ENCODE measurements at places on chromosomes 16 and 17.

DNA sequence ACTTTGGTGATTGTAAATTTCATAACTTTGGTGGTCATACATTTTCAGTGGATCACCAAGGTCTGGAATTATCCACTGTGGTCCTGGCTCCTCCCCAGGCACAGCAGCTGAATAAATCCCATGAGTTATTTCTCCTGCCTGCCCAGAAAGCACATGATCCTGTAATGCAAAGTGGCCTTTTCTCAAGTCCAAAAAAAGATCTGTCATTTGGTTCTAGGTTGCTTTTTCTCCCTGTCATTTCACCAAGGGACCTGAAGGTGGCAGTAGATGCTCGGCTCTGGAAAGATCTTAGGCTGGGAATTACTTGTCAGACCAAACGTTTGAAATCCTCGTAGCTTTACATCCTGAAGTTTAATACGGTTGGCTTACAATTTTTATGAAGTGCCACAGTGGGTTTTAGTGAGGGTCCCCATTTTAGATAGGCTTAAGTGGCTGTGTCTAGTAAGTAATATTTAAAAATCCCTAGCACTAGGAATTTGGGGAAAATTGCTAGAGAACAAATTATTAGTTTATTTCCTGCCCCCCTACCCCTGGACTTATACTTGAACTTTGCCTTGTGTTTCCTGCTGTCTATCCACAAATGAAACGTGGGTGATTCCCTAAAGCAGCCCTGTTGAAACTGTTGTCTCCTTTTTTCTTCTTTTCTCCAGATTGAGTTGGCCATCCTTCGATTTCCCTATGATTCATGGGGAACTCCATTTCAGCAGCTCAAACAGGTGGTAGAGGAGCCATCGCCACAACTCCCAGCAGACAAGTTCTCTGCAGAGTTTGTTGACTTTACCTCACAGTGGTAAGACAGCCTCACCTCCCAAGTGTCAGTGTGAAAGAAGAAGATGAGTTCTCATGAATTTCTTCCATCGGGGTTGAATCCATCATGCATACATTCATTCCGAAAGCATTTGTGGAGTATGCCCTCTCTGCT lies 111.7 kb downstream of the MAP2K6 start:
- DNase-seq: no peak

DNA sequence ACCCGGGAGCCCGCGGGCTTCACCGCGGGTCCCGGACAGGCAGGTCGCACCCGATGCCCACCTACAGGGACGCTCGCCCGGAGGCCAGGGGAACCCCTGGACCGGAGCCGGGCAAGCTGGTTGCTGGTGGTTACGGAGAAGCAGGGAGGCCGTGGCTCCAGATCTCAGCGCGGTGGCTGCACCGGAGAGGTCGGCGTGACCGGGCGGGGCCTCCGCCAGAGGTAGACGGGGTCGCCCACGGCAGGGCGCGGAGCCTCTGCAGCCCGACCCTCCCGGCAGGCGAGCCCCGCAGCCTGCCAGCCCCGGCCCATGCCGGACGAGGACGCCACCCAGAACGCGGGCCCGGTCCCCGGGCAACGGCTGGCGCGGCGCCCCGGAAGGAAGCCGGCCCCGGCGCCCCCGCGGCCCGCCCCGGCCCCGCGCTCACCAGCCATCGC lies 341 bp downstream of the PCYT2 start:
- no peak for DNase-seq

- DNase-seq: no peak
Measured at GRCh38 chr17:1713878-1714426, 3.8 kb upstream of the TLCD2 start.

DNA sequence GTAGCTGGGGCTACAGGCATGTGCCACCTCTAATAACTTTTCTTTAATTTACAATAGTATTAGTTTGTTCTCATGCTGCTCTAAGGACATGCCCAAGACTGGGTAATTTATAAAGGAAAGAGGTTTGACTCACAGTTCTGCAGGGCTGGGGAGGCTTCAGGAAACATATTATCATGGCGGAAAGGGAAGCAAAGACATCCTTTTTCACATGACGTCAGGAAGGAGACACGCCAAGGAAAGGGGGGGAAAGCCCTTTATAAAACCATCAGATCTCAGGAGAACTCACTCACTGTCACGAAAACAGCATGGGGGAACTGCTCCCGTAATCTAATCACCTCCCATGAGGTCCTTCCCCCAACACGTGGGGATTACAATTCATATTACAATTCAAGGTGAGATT lies 18.3 kb downstream of the IL4R start:
- DNase-seq: no peak

DNA sequence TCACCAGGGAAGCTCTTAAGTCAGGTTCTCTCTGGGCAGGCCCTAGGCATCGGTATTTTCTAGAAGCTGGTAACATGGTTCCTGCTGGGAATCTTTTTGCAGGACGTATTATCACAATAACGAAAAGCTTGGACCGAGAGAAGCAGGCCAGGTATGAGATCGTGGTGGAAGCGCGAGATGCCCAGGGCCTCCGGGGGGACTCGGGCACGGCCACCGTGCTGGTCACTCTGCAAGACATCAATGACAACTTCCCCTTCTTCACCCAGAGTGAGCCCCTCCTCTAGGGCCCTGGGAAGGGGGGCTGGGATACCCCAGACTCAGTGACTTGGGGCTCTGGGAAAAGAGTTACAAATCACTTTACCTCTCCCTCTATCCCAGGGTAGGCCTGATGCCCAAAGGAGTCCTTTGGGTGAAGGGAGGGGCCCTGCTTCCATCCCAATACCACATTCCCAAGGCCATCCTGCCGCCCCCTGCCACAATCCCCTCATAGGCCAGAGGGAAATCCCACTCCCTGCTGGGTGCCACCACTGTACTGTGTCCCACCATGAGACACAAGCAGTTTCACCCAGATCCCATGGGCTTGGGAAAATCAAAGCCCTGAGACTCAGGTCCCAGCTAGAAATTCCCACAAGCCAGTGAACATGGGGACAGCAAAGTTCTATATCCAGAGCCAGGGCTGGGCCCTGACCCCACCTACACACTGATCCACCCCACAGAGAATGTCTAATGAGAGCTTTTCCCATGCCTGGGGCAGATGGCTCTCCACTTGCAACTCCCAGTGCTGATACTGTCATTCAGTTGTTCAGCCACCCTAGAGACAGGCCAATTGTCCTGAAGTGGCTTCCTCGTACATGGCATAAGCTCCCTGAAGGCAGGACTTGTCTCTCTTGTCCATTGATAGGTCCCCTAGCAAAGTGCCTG lies 23.0 kb downstream of the CDH5 start:
- DNase-seq: no peak

- DNase-seq: peak; percentile 90
Measured at GRCh38 chr17:30600060-30600829, 123.0 kb downstream of the GOSR1 start.

DNA sequence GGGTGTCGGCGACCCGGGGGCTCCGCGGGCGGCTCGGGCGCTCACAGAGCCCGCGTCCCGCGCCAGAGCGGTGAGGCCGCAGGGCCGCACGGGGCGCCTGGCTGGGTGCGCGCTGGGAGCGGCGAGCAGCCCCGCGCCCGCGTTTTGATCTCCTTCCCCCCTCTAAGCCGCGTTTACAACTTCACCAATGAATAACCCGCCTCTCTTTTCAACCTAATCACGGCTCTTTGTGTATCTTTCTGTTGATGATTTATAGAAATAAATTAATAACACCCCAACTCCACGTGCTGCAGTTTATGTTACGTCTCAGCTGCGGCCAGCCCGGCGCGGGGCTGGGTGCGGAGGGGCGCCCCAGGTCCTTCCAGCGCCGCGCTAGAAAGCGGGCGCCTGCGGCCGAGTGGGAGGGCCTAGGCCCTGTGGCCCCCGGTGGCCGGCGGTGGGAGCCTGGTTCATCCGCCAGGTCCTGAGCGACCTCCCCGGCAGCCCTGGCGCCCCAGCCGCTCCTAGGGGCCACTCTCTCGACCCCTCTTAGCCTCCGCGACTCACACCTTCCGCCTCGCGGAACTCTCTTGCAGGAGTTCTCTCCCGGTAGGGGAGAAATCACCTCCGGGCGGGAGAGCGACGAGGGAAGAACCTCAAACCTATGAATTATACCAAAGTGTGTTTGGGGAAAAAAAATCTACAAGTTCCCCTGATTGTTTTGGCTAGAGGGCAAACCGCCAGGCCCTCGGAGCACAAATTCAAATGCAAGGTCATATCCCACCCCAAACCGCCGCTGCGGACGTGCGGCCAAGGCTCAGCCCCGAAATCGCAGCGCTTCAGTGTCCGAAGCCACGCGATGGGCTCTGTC lies 1.9 kb downstream of the HNF1B start:
- DNase-seq: peak; percentile 29

GRCh38 chr17:2624292-2624731 lies 30.9 kb downstream of the PAFAH1B1 start:
- peak; percentile 54 for DNase-seq

- no peak for DNase-seq
Measured at GRCh38 chr17:76427501-76428231, 25.3 kb downstream of the UBE2O start.

- DNase-seq: no peak
Measured at GRCh38 chr17:48262982-48263730, 155.6 kb downstream of the SNX11 start.

GRCh38 chr17:54259476-54259875 lies 436.7 kb downstream of the KIF2B start:
- DNase-seq: no peak

DNA sequence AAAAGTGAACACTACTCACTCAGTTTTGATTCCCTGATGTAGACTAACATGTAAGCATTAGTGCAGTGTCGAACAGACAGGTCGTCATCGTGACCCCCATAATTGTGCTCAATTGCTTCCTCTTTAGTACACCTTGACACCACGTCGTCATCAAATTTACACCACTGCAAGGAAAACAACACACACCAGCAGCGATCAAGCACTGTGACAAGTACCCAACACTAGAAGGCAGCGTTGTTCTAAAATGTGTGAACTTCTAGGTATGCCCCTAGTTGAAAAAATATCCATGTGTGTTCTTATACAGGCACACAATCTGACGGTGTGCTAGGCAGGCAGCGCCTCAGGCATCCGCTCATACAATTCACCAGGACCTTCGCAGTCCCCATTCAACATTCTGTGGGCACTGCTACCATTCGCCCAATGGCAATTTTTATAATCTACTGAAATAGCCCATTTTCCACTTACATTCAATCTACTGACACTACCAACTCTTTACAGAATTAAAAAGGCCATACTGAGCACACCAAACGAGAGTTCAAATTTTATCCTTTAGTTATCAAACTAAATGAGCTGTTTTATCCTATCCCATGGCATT lies 23.1 kb downstream of the LITAFD start:
- no peak for DNase-seq

GRCh38 chr16:1909561-1910231 lies 8.5 kb downstream of the HS3ST6 start:
- no peak for DNase-seq

GRCh38 chr17:43855061-43855460 lies 8.1 kb downstream of the CD300LG start:
- no peak for DNase-seq

GRCh38 chr17:49509588-49509917 lies 14.5 kb downstream of the NGFR start:
- DNase-seq: no peak

DNA sequence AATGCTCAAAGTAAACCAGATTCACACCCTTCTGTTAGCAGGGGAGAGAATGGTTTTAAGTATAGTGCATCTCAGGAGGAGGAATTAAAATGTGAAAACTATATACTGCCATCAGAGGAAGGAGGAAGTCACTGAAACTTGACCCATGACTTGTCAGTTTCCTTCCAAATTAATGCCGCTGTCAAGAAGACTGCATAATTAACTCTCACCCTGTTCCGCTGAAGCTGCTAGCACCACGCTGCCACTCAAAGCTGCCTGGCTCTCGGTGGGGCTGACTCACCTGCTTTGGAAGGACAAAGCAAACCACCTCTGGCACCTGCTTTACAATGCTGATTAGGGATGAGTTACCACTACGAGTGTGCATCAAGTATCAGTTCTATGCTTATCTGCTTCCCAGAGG lies 37.8 kb upstream of the ULK2 start:
- DNase-seq: no peak

DNA sequence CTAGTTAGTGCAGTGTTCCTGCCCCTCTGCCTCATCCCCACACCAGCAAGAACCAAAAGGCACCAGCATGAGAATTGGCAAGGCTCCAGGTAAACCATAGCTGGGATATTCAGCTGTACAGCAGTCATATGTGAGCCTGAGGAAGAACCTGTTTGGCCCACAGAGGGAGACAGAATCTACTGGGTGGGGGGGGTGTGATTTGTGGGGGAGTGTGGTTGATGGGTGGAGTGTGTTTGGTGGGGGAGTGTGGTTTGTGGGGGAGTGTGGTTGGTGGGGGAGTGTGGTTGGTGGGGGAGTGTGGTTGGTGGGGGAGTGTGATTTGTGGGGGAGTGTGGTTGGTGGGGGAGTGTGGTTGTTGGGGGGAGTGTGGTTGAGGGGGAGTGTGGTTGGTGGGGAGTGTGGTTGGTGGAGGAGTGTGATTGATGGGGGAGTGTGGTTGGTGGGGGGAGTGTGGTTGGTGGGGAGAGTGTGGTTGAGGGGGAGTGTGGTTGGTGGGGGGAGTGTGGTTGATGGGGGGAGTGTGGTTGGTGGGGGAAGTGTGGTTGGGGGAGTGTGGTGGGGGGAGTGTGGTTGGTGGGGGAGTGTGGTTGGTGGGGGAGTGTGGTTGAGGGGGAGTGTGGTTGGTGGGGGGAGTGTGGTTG lies 19.5 kb downstream of the MINK1 start:
- DNase-seq: no peak

- no peak for DNase-seq
Measured at GRCh38 chr16:83994703-83995102, 26.7 kb downstream of the NECAB2 start.

GRCh38 chr16:4263504-4264436 lies 9.1 kb downstream of the TFAP4 start:
- no peak for DNase-seq

- no peak for DNase-seq
Measured at GRCh38 chr16:20271893-20272292, 55.4 kb downstream of the GP2 start.

GRCh38 chr17:44111777-44112176 lies 11.7 kb downstream of the HDAC5 start:
- no peak for DNase-seq

- no peak for DNase-seq
Measured at GRCh38 chr17:63962298-63962744, 10.4 kb downstream of the SCN4A start.

DNA sequence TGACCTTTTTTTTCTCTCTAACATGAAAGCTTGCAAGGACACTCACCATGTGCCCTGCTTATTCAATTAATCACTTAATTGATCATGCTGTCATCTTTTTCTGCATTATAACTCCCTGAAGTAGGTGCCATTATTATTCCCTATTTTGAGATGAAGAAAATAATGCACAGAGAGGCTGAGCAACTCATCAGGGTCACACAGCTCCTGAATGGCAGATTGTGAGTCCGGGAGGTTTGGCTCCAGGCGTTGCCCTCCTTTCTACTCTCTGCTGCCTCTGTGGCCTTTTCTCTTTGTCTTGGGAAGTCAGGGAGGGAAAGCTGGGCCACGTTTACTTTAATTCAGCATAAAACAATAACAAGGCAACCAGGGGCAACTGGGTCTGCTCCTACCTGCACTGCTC lies 17.2 kb upstream of the N4BP1 start:
- DNase-seq: no peak

GRCh38 chr16:55384288-55385247 lies 60.6 kb downstream of the IRX6 start:
- no peak for DNase-seq

All from GM06990 (cell line).